Stimulated activated naive CD8-positive, alpha-beta T cell treated with anti-CD3 and anti-CD28 coated beads, Interleukin-15, Interleukin-2, amounts not matched to agents 100 U/mL and 50 U/mL, for 24 hours (primary cell): ENCODE measurements at places on chromosomes 1 and 21.
A peak's percentile ranks its signal among the peaks of the same experiment; 100 is the strongest.

GRCh38 chr1:197671140-197671539 is 104.1 kb downstream of the DENND1B start:
- no peak for DNase-seq

DNA sequence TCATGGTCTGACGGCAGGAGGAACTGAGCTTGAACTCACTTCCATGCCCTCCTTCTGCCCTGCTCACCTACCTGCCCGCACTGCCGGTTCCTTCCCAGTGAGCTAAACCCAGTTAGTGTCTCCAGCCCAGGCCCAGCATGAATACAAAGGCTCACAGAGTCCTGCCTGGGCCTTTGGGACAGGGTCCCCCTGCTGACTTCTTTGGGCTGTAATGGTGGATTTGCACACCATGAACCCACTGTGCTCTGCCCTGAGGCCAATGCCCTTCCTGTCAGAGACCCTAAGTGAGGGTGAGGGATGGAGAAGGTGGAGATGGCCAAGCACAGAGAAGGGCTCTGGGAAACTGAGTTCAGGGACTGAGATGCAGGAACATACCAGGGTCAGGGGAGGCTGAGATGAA is 153.4 kb downstream of the PCP4 start:
- DNase-seq, result no peak

DNA sequence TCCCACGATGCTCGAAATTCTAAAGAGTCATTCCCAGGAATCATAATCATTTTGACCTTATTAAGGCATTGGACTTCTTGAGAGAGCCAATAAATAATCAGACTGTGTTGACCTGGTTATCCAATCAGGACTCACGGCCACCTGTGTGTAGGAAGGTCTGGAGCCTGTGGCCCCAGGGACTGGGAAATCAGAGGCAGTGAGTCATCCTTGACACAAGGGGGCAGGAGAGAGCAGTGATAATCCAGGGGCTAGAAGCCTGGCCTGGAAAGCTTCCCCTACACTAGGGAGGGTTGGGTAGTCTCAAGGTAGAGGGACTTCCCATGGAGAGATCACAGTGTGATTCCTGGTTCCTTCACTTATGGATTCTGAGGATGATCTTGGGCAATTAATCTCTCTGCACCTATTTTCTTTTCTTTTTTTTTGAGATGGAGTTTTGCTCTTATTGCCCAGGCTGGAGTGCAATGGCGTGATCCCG is 4.7 kb downstream of the MR1 start:
- DNase-seq, result peak; percentile 67

DNA sequence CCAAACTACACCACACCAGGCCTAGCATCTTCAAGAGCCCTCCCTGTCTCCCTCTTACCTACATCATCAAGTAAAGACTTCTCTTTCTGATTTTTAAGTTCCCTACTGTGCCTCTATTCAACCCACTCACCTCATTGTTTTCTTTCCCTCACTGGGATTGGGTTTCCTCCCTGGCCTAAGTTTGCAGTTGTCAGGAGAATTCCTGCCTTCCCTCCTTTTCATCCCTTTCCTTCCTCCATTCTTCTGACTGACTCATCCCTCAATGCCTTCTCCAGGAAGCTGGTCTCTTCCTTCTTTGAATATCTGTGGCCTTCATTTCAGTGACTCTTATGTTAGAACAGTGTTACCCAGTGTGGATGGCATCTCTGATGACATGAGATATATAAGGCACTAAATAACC is 139.9 kb upstream of the KIAA0040 start:
- no peak for DNase-seq

- no peak for DNase-seq
Measured at GRCh38 chr1:57576756-57577155, 152.9 kb upstream of the DAB1 start.

DNA sequence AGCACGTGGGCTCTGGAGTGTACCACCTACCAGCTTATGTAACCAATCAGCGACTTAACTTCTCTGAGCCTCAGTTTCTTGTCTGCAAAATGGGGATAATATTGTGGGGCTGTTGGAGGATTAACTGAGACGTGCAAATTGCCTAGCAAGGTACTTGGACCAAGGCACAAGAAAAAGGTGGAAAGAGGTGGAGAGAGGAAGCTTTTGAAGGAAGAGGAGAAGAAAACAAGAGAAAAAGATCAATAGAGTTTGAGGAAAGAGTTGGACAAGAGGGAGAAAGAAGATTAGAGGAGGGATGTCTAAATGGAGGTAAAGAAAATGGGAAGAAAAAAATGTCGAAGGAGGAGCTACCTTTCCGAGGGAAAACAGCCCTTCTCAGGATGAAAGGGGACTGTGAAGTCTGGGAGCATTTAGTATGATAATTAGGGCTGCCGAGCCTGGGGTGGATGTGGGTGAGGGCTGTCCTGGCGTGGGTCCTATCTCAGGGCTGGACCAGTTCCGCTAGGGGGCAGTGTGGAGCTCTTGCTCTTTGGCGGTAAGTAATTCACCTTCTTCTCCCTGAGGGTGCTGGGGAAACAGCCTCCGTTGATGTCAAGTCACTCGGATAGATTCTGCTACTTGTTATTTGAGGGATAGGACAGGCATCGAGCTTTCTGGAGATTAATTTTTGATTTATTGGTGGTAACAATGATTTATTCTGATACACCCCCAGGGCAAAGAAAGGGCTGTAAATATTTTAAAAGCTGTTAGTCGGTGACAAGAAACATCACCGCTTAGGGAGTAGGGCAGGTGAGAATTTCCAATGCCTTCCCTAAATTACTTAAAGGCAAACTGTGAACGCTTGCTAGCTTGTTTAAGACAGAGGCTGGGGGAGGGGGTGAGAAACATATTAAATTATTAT is 79.0 kb upstream of the NFASC start:
- peak; percentile 91 for DNase-seq

DNA sequence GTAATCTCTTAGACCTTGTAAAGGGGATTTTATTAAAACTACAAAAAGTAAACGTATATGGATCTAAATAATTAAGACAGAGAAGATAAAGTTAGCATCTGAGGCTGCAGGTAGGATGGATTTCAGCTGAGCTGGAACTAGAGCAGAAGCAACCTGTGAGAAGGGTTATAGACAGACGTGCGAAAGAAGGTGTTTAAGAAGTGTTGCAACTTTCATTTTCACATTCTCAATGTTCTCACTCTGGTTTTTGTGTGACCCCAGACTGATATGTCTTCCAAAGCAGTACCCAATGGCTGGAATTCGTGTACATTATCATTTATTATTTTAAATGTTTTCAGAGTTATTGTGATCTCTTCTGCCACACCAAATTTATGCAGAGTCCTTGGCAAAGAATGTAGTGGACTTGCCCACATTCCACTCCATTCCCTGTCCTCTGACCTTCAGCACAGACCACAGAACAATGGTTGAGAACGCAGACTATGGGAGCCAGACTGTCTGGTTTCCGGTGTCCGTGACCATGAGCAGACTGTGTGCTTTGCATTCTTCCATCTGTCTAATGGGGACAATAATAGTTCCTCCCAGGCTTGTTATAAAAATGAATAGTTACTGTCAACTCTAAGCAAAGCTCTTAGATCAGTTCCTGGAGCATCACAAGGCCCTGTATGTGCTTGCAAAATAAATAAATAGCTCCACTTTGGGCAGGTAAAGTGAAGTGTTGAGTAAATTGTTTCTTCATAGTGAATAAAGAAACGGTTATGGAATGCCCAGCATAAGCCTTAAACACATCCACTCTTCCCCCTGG is 140.6 kb upstream of the SAMSN1 start:
- DNase-seq, result no peak

DNA sequence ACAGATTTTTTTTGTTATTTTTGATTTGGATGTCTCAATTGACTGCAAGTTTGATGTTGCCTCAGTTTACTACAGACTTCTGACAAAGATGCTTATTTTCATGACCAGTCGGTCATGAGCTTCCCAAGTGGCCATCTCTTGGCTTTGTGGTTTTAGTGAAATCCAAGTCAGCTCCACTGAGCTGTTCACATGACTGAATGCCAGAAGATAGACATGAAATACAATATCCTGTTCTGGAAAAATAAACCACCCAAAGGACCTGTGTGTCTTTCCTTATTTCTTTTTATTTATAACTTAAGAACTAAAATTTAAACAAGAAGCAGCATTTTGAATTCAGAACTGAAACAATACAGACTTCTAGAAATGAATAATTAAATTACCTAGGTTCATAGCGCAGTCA is 89.3 kb downstream of the HMCN1 start:
- DNase-seq, result no peak

GRCh38 chr1:221801773-221802516 is 60.1 kb upstream of the DUSP10 start:
- no peak for DNase-seq

DNA sequence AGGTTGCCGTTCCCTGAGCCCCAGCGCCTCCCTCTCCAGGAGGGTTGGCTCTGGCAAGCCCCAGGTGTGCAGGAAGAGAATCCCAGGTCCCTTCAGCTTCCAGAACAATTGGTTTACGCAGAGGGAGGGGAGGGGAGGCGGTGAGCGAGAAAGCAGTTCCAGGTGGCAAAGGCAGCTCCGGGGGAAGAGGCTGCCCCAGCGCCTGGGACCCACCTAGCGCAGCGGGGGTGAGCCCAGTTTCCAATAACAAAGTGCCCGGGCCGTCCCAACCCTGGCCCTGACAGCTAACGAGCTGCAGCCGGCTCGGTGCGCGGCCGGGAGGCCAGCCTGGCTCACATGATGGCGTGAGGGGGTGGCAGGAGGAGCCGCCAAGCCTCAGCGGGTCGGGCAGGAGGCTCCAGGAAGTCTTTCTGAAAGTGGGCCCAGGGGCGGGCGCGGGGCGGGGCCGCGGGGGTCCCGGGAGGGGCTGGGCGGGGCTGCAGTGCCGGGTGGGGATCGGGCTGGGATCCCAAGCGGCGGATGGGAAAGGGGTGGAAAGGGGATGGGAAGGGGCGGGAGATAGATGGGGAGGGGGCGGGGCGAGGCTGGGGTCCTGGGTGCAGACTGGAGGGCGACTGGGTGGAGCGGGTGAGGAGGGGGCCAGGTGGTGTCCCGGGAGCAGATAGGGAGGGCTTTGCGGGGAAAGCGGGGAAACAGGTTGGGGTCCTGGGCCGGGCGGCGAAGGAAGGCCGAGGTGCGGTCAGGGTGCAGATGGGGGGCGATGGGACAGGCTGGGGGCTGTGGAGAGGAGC is 22.8 kb downstream of the DHRS3 start:
- peak; percentile 59 for DNase-seq

GRCh38 chr1:107474877-107475612 is 334.2 kb downstream of the NTNG1 start:
- no peak for DNase-seq

DNA sequence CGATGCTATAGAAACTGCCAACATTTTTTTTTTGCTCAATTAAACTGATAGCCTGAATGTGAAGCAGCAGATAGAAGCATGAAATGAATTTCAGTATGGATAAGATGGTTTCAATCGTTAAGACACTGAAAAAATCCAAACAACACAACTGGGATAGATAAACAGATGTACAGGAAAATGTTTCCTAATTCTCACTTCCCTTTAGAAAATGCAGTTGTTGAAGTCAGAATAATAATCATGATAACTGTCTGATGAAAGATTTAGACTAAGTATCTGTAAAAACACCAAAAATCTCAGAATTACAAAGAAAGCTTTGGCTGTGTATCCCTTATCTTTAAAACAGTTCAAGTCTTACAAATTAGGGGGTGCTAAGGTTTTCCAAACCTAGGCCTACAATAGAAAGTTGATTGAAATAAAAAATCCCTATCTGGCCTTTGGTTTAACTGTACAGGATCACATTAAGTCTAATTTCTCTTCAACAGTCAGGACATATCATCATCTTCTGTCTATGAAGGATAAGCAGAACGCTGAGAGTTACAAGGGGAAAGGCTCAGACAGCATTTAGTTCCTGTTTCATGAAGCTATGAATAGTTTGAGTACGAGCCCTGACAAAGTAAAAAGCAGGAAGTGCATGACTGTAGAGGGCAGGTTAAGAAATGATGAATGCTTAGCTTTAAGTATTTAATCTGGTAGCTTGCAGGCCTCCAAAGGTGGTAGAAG is 203.2 kb downstream of the APP start:
- no peak for DNase-seq

- DNase-seq, result no peak
Measured at GRCh38 chr1:24946861-24947658, 17.0 kb upstream of the RUNX3 start.

- no peak for DNase-seq
Measured at GRCh38 chr1:33182401-33182841, 578 bp upstream of the TRIM62 start.

DNA sequence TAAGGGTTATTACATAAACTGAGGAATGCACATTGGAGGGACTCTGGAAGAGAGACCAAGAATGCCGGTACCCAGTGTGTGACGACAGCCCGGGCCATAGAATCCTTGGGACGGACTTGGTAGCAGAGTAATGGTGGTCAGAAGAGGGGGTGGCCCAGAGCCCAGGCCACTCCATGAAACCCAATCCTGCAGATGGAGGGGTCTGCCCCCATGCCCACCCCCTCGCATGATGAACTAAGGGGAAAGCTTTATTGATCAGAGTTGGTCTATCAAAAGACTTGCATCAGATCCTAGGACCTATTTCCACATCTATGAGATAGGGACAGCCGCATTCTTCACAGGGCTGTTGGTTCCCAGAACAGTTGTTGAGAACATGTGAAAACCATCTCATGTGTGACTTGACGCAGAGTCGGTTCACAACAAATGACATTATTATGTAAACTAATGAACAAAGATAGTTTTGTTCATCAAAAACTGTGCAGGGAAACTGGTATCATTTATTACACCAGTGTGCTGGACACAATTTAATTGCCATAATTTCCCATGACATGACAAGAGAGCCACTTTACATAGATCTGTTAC is 21.5 kb upstream of the SDC3 start:
- no peak for DNase-seq

DNA sequence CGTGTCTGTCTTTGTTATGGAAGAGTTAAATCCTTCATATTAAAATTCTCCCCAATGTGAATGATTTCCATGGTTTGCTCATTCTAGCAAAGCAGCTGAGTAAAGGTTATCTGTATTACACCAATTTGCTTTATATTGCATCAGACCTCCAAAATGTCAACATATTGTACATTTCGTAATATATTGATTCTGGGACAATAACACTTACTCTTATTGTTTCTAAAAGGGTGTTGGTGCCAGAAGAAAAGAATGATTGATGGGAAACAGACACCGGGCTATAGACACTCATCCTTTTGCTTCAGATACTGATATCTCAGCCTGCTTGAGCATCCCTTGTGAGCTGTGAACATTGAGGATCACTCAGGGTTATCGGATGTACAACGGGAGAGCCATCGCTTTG is 7.0 kb downstream of the NTNG1 start:
- no peak for DNase-seq

GRCh38 chr1:208156741-208157140 is 87.4 kb downstream of the PLXNA2 start:
- no peak for DNase-seq

GRCh38 chr1:89996450-89997110 is 1.7 kb downstream of the ZNF326 start:
- no peak for DNase-seq

GRCh38 chr1:221633841-221634409 is 108.0 kb downstream of the DUSP10 start:
- no peak for DNase-seq

- DNase-seq, result no peak
Measured at GRCh38 chr1:238660849-238661248, 725.5 kb upstream of the CHRM3 start.

DNA sequence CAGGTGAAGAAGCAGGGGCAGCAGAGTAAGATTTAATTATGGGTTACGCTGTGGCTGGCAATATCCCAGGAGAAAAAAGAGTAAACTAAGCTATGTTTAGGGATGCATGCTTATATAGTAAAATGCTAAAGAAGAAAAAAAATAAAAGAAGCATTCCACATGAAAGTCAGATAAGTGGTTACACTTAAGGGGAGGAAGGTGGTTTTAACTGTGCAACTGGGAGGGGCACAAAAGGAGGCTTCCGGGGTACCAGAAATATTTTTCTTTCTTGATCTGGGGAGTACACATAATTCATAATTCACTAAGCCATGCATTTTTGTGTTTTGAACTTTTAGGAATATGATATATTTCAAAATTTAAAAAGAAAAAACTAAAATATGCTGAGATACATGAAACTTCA is 39.5 kb downstream of the USP48 start:
- DNase-seq, result no peak
